Cerebellar cortex (tissue), 1 donor: ENCODE measurements at places on chromosomes 3 and 15.

DNA sequence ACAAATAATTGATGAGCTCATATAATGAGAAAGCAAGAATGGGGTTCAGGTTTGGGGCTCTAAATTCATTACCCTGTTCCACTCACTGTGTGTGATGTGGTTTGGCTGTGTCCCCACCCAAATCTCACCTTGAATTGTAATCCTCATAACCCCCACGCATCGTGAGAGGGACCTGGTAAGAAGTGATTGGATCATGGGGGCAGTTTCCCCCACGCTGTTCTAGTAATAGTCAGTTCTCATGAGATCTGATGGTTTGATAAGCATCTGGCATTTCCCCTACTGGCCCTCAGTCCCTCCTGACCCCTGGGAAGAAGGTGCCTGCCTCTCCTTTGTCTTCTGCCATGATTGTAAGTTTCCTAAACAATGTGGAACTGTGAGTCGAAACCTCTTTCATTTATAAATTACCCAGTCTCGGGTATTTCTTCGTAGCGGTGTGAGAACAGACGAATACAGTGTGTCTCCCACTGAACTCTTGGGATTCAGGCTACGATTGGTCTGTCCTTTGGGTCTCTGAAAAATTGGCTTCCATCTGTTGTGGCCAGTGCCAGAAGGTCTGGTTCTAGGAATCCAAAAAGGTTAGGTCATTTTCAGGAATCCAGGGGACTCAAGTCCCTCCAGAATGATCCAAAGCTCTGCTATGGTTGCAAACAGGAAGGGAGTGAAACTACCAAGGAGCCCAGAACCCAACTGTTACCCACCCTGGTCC is 87.7 kb downstream of the XXYLT1 start:
- no peak for DNase-seq

DNA sequence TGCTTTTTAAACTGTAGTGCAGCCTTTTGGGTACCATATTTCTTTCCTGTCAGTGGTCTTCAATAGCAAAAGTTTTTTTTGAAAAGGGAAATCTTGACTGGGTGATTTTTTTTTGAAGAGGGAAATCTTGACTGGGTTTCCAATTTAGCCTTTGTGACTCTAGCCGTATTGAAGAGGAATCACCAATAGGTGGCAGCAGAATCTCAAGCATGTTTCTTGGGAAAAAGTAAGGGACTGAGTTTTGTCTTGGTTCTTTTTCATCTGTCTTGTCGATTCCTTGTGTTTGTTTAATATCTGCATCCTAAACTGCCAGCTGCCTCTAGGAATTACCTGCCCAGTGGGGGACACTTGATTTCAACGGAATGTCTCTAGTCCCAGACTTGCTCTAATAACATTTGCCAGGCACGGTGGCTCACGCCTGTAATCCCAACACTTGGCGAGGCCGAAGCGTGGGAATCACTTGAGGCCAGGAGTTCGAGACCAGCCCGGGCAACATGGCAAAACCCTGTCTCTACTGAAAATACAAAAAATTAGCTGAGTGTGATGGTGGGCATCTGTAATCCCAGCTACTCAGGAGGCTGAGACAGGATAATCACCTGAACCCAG is 89.2 kb downstream of the RBPMS2 start:
- DNase-seq = peak; percentile 72

DNA sequence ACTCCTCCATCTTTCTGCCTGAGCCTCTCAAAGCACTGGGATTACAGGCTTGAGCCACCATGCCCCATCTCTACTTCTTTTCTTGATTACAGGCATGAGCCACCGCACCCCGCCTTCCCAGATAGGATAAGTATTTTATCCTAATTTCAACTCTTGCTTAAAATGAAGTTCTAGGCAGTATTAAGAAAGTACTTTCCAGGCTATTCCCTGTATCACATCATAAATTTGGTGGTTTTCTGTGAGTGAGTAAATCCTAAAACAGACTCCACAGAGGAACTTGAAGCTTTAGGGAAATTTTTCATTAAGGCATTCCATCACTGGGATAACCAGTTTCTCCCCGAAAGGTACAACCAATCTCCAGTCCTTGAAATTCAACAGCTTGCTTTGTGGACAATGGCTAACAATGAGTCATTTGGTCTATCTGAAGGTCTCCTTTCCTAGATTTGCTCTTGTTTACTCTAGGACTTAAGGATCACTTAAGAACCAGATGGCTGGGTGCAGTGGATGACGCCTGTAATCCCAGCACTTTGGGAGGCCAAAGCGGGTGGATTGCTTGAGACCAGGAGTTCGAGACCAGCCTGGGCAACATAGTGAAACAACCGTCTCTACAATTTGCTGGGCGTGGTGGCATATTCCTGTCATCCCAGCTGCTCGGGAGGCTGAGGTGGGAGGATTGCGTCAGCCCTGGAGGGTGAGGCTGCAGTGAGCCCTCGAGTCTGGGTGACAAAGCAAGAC is 49.7 kb upstream of the SKIL start:
- DNase-seq = no peak

GRCh38 chr15:41936649-41937567 is 35.4 kb downstream of the EHD4 start:
- no peak for DNase-seq

DNA sequence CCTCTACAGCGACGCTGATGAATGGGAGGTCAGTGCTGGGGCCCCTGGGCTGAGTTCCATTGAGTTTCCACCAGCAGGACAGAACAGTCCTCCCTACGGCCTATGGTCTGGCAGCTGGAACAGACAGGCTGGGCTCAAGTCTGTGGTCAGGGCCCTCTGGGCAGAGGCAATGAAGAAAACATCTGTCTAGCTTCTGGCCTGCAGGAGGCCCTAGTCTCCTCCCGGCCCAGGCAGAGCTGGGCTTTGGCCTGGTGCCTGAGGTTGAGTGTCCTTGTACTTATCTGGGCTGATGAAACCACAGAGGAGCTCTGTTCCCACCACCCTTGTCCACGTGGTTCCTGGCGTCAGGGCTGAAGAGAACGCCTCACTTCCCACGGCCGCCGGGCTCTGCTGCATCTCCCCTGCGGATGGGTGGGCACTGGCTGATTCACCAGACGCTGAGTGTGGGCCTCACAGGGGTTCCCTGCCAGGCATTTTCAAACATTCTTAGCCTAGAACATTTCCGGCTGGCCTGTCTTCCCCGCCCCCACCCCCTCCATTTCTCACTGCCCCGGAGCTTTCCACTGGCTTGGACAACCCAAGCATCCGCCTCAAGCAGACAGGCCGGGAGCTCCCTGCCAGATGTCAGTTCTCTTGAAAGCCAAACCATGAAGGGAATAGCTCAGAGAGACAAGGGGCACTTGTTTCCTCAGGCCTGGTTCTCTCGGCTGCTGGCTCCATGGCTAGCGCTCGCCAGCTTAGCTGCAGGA is 20.3 kb downstream of the PPCDC start:
- peak; percentile 32 for DNase-seq

DNA sequence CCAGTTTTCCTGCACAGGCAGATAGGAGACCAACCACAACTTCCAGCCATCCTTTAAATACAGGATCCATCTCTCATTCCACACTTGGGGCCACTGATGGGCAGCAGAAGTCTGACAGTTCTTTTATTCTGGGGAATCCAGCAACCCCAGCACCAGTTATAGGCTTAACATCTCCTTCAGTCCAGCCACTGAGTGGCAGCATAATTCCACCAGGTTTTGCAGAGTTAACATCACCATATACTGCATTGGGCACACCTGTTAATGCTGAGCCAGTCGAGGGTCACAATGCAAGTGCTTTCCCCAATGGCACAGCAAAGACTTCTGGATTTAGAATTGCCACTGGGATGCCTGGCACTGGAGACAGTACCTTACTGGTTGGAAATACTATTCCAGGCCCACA is 2.9 kb downstream of the NPAP1 start:
- no peak for DNase-seq

DNA sequence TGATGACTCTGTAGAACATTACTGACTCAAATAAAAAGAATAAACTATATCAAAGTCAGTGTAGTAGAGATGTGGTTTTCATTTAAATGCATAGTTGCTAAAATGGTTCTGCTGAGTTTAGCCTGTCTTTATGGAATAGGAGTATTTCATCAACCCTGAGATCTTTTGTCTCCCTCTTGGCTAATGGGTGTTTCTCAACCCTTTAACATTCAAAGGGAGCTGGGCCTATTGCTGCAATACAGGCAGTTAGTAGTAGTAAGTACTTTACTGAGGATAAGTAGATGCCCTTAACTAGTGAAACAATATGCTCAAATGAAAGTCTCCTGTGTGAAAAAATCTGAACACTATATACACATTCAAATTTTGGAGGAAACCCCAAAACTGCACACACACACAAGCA is 184.7 kb upstream of the TTC14 start:
- no peak for DNase-seq

- DNase-seq = no peak
Measured at GRCh38 chr3:122572940-122573412, 4.5 kb upstream of the PARP15 start.

- no peak for DNase-seq
Measured at GRCh38 chr3:16112910-16113504, 61.5 kb upstream of the GALNT15 start.

GRCh38 chr3:131421301-131421700 is 39.7 kb downstream of the NUDT16 start:
- no peak for DNase-seq

- no peak for DNase-seq
Measured at GRCh38 chr15:49148298-49148697, 7.1 kb downstream of the COPS2 start.

GRCh38 chr3:185914911-185915629 is 22.7 kb downstream of the TRA2B start:
- peak; percentile 20 for DNase-seq

- DNase-seq = no peak
Measured at GRCh38 chr3:44223299-44223698, 18.4 kb upstream of the TOPAZ1 start.

DNA sequence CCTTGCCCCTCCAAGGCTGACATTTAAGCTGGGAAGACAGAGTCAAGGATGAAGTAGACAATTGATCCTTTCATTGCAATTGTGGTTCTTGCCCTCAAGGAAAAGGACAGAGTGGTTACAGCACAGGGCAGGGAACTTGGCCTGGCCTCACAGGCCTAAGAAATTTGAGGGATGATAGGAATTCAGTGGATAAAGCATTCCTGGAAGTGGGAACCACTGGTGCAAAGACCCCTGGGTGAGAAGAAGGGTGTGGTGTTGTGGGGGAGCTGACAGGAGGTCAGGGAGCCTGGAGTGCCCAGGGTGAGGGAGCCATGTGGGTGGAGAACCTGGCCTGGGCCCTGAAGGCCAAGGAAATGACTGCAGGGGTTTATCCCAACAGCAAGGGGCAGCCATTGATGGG is 287.4 kb downstream of the UACA start:
- DNase-seq = no peak

DNA sequence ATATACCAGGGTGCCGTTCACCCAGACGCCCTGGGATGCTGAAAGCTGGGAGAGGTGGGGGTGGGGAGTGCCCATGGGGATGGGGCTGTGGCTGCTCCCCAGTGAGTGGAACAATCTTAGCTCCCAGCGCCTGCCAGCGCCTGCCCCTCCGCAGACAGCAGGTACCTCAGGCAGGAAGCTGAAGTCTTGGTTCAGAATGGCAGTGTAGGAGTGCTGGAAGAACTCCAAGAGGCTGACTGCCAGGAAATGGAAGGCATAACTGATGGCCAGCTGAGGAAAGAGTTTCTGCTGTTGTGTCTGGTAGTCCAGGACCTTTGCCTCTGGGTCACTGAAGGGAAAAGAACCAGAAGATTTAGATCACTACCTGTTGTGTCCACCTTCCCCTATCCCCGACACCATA is 8.4 kb downstream of the ACOX2 start:
- DNase-seq = peak; percentile 55
